Cardiac muscle cell (in vitro differentiated cells and primary cell): ENCODE measurements at places on chromosomes 1 and 21. TPM values are rescaled to one million over a fixed set of nuclear protein-coding genes. Genes with fewer than 3 reads are reported as not detected.

DNA sequence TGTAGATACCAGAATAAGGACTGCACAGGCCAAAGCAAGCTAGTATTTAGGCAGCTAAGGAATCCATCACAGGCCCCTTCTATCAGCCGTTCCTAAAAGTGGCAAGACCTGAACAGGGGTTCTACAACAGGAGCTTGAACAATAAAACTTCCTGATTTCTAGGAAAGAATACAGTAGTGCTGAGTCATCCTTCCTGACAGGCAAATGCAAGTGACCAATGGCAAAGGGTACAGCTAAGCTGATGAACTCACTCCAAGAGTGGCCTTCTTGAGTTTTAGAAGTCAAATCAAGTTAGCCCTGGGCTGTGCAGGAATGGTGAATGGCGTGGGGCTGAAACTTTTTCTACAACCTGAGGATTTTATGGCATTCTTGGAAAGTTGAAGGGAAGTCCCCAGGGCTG, 112.9 kb downstream of the GREM2 start:
- DNase-seq, result peak; percentile 17

- DNase-seq, result peak; percentile 12
These were observed 2.8 kb upstream of the KRTAP10-5 start for GRCh38 chr21:44583089-44583799.

- no peak for DNase-seq
These were observed 103.9 kb downstream of the PTPN14 start for GRCh38 chr1:214447557-214447871.

DNA sequence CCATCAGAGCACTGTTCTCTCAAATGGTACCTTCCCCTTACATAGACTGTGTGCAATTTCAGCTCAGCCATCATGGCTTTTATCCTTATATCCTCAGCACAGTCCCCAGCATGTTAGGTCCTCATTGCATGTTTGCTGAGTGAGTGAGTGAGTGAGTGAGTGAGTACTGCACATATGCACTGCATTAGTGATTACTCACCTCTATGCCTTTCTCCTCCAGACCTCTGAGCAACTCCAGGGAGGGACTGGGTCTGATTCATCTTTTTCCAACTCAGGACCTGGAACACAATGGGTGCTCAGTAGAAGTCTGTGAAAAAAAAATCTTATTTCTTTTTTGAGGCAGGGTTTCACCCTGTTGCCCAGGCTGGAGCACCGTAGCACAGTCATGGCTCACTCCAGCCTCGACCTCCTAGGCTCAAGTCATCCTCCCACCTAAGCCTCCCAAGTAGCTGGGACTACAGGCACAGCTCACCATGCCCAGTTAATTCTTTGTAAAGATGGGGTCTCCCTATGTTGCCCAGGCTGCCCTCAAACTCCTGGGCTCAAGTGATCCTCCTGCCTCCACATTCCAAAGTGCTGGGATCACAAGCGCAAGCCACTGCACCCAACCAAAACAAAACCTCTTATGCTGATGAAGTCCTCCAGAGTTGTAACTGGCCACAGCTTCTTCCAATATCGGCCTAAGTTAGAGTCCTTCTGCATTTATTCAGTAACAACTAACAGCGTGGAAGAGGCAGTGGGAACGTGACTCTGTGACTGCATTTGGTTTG, 23.7 kb downstream of the RNU5D-1 start:
- DNase-seq, result peak; percentile 68

- DNase-seq, result peak; percentile 24
These were observed 890.6 kb downstream of the KCNT2 start for GRCh38 chr1:195717651-195718050.

The LRRC38 gene
- not detected in 2 replicates for total RNA-seq

The PIK3C2B gene
- total RNA-seq, result 23.3 and 36.1 TPM in 2 replicates

The PIK3R3 gene
- 6.4 and 9.0 TPM in 2 replicates for total RNA-seq
